ENCODE measurements at places on chromosomes 7 and 10.

DNA sequence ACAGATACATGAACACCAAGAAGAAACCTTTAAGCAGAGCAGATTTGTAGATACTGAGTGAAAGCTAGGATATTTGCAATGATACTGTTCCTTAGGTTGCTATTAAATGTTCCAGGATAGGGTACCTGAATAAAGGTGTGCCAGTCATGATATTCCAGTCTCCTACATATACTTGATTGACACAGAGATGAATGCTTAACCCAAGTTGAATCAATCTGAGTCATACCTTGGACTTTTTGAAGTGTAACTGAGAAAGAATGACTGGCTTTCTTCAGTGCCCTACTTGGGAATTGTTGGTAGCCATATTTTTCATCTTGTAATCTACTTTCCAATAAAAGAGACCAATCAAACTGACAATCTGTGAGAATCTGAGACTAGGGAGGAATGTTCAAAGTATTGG, 805.7 kb upstream of the GHITM start:
- DNase-seq, result no peak

DNA sequence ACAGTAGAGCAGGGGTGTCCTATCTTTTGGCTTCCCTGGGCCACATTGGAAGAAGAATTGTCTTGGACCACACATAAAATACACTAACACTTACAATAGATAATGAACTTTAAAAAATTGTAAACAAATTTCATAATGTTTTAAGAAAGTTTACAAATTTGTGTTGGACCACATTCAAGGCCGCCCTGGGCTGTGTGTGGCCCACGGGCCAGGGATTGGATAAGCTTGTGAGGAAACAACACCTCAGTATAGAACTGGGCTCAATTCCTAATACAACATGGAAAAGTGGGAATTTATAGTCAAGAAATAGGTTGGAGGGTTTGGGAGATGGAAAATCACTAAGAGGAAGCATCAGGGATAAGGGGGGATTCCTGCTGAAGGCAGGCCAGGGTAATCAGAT, 17.7 kb downstream of the ZNF277 start:
- no peak for DNase-seq

DNA sequence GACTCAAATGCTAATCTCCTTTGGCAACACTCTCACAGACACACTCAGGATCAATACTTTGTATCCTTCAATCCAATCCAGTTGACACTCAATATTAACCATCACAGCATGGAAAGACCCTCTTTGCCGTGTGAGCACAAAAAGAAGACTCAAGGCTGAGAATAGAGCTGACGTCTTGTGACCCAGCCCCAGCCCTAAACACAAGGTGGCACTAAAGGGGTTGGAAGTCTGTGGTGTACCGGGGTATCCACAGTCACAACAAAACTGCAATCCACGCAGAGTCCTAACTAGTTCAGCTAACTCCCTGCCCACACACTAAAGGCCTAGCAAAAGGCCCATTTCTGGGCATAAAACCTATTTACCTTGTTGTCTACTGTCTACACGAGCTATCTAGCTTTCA, 200.1 kb downstream of the ACTR3B start:
- peak; percentile 15 for DNase-seq

DNA sequence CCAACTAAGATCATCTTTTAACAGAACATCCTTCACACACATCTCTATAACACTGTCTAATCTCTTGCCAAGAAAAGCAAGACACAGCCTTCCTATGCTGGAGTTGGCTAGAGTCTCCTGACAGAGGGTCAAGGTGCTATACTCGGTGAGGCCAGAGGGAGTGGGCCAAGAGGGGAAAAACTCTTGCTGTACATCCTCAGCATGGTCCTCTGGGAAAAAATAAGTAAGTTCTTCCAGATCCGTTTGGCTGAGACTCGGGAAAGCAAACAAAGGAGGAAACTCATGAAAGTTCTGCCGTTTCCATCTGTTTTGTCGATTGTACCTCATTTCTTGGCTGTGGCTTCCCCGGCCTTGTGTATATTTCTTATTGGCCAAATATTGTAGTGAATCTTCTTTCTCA, 33.9 kb downstream of the VWDE start:
- no peak for DNase-seq

- DNase-seq, result no peak
Observed at GRCh38 chr10:11293332-11293731, 275.7 kb downstream of the CELF2 start.

- no peak for DNase-seq
Observed at GRCh38 chr7:148395352-148395811, 195.2 kb upstream of the C7orf33 start.

DNA sequence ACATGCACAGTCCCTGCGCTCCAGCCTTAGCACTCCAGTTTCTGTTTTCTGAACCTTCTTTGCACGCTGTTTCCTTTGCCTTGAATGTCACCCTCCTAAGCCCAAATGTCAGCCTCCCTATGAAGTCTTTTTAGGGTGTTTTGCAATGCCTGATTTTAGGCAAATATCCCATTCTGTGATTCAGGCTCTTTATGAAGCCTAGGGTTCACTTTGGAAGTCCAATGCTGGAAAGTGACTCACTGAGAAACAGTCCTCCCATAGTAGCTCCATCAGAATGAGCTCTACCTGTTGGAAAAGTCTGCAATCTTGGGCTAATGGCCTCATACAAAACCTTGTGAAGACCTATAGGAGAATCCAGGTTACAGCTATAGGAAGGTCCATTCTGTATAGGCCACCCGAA, 5.3 kb downstream of the LAMB4 start:
- DNase-seq, result no peak
